M059J (cell line): ENCODE measurements at places on chromosomes 4 and X.

- DNase-seq: peak; percentile 55
Measured at GRCh38 chrX:50812995-50813842, 775 bp downstream of the SHROOM4 start.

GRCh38 chrX:67568769-67569168 is 24.9 kb downstream of the AR start:
- no peak for DNase-seq

GRCh38 chrX:15497865-15498264 is 2.7 kb upstream of the BMX start:
- peak; percentile 52 for DNase-seq

DNA sequence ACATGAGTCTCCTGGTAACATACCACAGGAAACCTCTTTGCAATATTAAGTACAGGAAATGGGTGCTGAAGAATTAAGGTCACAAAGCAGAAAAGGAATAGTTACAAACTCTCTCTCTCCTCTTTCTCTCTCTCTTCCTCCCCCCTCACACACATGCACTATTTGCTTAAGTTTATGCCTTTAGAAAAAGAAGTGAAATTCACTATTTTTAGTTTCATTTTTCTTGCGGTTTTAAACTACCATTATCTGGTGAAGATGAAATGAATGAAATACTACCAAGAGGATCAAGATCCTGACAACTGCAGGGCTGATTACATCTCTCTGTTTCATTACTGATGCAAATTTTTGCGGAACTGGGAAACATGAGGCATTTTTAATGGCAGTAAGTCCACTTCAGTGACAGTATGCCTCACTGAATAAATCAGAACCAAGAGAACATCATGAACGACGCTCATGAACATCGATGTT is 64.3 kb upstream of the FTHL17 start:
- no peak for DNase-seq

DNA sequence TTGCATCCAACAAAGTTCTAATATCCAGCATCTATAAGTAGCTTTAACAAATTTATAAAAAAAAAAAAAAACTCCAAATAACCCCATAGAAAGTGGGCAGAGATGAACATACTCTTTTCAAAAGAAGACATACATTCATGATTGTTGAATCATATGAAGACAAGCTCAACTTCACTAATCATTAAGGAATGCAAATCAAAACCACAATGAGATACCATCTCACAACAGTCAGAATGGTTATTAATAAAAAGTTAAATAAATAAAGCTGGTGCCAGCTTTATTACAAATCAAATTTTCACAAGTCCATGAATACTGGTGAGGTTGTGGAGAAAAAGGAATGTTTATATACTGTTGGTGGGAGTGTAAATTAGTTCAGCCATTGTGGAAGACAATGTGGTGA is 592.0 kb downstream of the IQCM start:
- DNase-seq: peak; percentile 67

GRCh38 chr4:86706923-86707597 is 112.9 kb downstream of the PTPN13 start:
- no peak for DNase-seq

DNA sequence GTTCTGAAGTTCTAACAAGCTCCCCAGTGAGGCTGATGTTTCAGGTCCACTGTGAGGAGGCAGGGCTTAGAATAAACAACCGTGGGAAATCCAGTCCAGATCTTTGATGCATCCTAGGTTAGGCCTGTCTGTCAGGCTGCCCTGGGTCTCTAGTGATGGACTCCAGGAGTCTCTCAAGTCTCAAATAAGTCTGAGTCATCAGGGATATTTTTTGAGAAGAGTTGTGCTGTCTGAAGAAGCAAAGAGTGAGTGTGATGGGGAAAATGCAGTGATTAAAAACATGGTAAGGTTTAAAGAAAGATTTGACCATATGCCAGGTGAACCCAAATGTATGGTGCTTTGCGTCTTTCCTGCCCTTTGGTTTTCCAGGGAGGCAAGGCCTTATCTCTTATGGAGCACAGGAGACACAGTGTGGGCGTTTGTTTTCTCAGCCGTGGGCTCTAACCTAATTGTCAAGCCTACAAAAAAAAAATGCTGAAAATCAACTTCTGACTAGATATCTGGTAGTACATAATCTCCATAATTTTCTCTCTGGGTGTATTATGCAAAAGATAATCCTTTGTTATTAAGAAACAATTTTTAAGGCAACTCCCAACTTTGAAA is 100.7 kb downstream of the PTTG2 start:
- peak; percentile 66 for DNase-seq

- DNase-seq: no peak
Measured at GRCh38 chrX:63525491-63525890, 174.4 kb upstream of the SPIN4 start.

GRCh38 chrX:153469811-153470410 is 465 bp downstream of the HAUS7 start:
- DNase-seq: peak; percentile 43

GRCh38 chr4:74456056-74456744 is 11.3 kb downstream of the AREG start:
- no peak for DNase-seq

GRCh38 chr4:12123707-12124106 is 695.0 kb upstream of the HS3ST1 start:
- no peak for DNase-seq

DNA sequence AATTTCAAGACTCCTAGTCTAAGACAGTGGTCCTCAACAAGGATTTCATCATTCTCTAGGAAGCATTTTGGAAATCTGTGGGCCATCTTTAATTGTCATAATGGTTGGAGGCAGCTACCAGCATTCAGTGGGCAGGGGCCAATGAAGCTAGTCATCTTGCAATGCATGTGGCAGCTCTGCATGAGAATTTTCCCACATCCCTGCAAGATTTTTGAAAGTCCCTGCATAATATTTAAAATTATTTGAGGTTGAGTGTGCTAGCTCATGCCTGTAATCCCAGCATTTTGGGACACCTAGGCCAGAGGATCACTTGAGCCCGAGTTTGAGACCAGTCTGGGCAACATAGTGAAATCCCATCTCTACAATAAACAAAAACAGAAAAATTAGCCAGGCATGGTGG is 44.0 kb downstream of the PCYT1B start:
- DNase-seq: no peak

DNA sequence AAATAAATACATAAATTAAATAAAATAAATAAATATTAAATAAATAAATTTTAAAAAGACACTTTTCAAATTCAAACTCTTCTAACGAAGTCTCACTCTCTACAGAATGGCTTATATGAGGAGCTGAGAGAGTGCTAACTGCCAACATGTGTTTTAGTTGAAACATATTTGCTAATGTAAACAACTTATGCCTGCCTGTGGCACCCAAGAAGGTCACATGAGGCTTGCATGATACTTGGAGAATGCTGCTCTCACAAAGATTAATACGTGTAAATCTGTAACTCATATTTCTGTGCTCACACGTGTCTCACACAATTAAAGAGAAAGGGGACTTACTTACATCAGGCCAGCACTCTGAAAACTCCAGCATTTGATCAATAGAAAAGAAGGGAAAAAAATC is 43.2 kb upstream of the PITX2 start:
- DNase-seq: no peak

- peak; percentile 27 for DNase-seq
Measured at GRCh38 chr4:8015512-8015911, 75.9 kb upstream of the AFAP1 start.

DNA sequence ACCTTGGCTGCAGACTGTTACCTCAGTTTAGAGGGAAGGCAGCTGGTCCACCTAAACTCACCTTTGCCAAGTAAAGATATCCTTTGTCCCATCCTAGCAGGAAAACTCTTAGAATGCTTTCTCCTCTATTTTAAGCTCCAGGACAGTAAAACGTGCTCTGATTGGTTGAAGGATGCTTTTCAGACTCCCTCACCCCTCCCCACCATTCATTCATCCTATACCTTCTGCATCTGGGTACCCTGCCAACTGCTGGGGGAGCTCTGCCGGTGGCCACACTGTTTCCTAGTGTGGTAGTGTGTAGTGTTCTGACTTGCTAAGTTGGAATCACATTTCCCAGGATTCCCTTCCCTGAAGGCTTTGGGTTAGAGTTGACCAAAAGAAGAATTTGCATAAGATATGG is 20.3 kb upstream of the POLA1 start:
- no peak for DNase-seq

DNA sequence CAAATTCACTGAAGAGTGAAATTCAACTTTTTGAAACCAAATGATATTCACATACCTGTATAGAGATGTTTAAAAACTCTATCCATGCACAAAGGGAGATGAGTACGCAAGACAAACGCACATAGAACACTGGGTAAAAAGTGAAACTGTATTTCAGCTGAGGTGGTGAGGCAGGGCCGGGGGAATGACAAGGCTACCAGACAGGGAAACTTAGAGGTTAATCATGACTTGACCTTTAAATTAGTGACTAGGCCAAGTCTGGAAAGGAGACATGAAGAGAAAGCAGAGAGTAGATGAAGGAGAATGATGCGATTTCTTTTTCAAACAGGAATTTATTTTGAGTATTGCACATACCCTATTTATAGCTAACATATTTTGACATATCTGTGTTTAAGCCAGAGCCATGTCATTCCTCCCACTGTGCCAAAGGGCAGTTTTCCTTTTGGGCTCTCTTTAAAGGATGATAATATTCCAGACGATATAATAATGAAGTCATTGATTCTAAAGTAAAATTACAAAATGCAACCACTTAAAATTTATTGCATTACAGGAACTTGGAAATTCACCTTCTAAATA is 49.4 kb downstream of the ARHGEF6 start:
- DNase-seq: no peak

DNA sequence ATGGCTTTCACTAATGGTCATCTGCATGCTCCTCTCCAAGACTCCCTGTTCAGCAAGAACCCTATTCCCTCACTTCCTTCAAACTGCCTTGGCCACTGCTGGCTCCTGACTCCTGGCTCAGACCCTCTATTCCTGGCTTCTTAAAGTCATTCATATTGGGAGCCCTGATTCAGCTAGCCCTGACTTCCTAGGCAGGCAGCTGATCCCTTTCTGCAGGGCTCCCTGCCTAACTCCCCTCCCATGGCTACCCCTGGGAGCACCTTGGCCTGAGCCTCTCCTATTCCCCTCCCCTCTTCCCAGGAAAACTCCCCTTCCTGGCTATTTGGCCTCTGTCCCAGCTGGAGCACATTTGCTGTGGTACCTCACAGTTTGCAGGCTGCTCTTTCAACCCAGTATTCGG is 154.9 kb upstream of the PJA1 start:
- no peak for DNase-seq

DNA sequence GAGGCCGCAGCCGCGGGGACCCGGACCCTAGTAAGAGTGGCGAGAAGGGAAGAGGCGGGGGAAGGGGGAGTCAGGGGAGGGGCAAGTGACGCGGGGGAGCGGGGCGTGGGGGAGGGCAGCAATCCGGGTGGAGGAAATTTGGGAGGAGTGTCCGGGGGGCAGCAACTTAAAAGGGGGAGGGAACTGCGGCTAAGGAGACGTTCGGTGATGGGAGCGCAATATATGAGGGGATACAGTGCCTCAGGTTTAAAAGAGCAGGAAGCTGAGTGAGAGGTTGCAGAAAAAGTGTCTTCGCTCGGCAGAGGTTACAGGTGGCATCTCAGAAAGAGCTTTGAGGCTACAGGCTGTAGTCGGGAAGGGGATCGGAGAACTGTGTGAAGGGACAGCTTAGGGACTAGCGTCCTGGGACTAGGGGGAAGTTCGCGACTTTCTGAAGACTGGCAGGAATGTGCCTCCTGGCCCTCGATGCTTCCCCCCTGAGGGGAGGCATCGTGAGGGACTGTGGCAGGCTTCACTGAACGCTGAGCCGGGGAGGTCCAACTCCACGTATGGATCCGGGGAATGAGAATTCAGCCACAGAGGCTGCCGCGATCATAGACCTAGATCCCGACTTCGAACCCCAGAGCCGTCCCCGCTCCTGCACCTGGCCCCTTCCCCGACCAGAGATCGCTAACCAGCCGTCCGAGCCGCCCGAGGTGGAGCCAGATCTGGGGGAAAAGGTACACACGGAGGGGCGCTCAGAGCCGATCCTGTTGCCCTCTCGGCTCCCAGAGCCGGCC is 519 bp downstream of the FOXO4 start:
- peak; percentile 41 for DNase-seq

DNA sequence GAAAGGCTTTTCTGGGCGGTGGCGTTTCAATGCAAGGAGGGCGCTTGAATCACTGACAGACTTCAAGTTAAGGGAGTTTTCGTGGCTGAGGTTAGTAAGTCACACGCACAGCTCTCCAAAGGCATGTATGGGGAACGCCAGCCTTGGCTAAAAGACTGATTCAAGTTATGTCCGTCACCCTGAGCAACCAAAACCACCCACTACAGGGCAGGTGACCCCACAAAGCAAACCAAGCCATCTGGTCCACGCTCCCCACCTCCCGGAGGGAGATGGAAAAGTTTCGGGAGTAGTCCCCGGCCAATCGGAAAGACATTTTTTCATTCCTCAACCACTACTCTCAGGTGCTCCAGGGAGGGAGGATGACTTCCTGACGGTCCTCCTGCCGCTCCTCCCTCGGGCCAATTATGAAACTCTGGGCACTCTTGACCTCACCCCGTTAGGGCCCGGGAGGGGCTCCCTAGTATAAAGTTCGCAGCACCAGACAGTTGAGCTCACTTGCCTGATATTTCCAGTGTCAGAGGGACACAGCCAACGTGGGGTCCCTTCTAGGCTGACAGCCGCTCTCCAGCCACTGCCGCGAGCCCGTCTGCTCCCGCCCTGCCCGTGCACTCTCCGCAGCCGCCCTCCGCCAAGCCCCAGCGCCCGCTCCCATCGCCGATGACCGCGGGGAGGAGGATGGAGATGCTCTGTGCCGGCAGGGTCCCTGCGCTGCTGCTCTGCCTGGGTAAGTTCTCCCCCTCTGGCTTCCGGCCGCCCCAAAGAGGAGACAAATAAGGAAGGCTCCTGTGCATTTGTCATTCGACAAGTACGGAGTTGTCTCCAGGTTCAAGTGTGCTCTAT is at the start of gene EREG:
Gene EREG (plus strand): TSS at position 494 of the 840 bp plus-strand sequence. CDS start 164 bp downstream, at position 658.
- DNase-seq: peak; percentile 41

GRCh38 chr4:127843704-127844600 is 36.7 kb upstream of the PLK4 start:
- DNase-seq: no peak

GRCh38 chr4:20825505-20825904 is 125.2 kb downstream of the PACRGL start:
- no peak for DNase-seq

DNA sequence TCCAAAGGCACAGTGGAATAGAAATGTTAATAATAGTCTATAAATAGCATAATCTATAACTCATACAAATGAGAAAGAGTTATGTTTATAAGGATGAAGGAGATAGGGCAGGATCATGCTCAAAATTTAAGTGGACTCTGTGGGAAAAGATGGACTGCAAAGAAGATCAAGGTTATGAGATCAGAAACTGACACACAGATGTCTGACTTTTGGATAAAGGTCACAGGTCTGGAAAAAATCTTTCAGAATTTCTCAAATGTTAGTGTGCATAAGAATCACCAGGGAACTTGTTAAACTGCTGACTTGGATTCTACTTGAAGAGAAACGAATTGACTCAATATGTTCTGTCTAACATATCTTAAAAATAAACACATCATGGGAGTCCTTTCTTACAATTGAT is 104.1 kb downstream of the FSTL5 start:
- DNase-seq: no peak

GRCh38 chr4:173281406-173282255 is 52.5 kb downstream of the HMGB2 start:
- no peak for DNase-seq

GRCh38 chr4:61299316-61299715 is 99.2 kb downstream of the ADGRL3 start:
- DNase-seq: no peak
